ENCODE measurements at places on chromosomes 4 and X. TPM values are rescaled to one million over a fixed set of nuclear protein-coding genes. Genes with fewer than 3 reads are reported as not detected.

AFF2 gene
- not detected for total RNA-seq

RHOXF1 gene
- not detected for total RNA-seq

RTL5 gene
- total RNA-seq, result 0.40 TPM

TXK gene
- 0.79 TPM for total RNA-seq

KLB gene
- total RNA-seq, result under 0.01 TPM

PDE6B gene
- 1.1 TPM for total RNA-seq

CCNA2 gene
- 174 TPM for total RNA-seq

PGRMC2 gene
- total RNA-seq, result 38.3 TPM

EMCN gene
- 94.7 TPM for total RNA-seq

TCP11X2 gene
- total RNA-seq, result not detected

KCTD8 gene
- 0.22 TPM for total RNA-seq

PNCK gene
- total RNA-seq, result not detected

PLAC8 gene
- 0.22 TPM for total RNA-seq

WAS gene
- total RNA-seq, result 0.07 TPM

WNK3 gene
- 1.3 TPM for total RNA-seq
